ENCODE measurements at places on chromosomes 1 and 21.

- DNase-seq, result no peak
Measured at GRCh38 chr1:54245501-54245900, 45.5 kb downstream of the MRPL37 start.

- DNase-seq, result no peak
Measured at GRCh38 chr1:169696273-169697100, 14.9 kb downstream of the SELL start.

- DNase-seq, result no peak
Measured at GRCh38 chr1:225446595-225446960, 18.7 kb upstream of the LBR start.

DNA sequence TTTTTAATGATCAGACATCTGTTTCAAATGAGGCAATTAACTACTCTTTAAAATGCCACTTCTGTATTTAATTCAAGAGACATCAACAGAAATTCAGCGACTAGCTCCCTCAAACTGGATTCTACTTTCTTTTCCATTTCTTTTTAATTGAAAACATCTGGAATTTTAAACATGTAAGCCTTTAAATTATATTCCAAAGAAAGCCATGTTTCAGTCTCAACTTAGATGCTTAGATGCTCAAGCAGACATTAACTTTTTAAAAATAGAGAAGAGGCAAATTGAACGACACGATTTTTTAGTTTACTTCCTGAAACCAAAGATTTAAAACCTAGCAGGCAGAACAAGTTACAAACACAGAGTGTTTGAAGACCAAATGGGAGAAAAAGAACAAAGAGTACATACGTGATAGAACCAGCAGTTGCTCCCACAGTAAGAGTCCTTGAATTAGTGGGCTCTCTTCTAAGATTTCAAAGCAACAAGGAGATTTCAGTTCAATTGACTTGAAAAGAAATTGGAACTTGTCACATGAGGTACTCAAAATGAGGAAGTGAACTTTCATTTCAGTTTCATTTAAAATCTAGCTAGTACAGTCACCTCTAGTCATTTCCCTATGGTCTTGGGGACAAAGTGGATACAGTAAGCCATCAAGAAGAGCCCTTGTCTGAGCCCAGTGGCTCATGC lies at the start of gene CTSS:
CTSS (minus strand) TSS at position 483 of the 681 bp plus-strand sequence. CDS start 1,015 bp downstream, outside the sequence.
- DNase-seq, result peak; percentile 43

DNA sequence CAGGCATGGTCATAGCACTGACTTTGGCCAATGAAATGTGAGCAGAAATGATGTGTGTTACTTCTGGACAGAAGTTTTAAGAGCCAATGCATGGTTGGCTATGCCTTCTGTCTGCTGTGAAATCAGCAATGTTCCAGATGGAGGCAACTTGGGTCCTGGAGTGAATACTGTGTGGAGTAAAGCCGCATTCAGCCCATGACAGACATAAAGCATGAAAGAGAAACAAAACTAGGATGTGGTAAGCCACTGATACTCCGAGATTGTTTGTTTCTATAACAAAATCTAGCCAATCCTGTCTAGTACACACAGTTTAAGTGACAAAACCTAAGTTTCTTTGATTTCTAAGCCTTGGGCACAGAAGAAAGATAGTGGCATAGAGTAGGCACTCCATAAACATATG lies 47.1 kb upstream of the ARHGAP29 start:
- DNase-seq, result no peak

- no peak for DNase-seq
Measured at GRCh38 chr21:34762786-34763185, 94.0 kb downstream of the CLIC6 start.

DNA sequence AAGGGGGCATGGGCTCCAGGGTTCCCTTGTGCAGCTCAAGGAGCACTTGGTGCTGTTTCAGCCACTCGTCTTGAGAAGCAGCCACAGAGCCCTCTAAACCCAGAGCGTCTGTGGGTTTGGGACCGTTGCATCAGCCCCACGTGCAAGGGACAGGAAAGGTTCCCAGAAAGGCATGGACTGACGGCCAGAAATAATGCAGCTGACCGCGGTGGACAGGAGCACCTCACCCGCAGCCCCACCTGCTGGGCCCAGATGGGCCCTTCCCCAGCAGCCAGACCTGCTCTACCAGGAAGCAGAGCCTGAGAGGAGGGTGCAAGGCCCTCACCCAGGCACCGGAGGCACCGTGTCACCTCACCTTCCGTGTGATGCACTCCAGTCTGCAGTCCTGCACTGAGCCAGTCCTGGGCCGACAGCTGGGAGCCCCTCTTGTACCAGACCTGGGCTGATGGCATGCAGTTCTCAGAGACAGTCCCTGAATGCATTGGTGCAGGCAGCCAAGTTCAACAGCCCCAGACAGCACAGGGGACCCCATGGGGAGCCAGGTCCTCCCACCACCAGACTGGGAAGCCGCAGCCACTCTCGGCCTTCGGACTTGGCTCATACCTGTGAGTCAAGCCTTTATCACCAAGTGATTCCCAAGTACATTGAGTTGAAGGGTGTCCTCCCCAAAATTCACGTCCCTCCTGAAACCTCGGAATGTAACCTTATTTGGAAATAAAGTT lies 4.8 kb upstream of the TFF3 start:
- no peak for DNase-seq

- DNase-seq, result no peak
Measured at GRCh38 chr1:164637461-164638375, 78.7 kb downstream of the PBX1 start.

GRCh38 chr21:40404396-40404800 lies 442.6 kb downstream of the DSCAM start:
- DNase-seq, result no peak

GRCh38 chr21:45283035-45283610 lies 4.6 kb downstream of the POFUT2 start:
- no peak for DNase-seq

DNA sequence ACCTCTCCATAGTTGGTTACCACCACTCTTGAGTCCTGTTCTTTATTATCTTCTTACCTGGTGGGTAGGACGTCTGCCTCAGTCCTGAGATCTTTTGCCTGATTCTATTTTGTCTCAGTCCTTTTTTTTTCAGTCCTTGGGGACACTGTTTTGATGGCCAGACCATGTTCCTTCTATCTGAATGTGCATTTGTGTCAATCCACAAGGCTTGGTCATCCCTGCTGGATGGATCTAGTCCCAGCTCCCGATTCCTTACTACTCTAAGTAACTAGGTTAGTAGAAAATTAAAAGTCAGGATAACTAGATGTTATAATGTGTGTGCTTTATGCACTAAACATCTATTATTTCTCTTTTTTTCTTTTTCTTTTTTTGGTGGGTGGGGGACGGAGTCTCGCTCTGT lies 28.1 kb upstream of the AK4 start:
- DNase-seq, result no peak

DNA sequence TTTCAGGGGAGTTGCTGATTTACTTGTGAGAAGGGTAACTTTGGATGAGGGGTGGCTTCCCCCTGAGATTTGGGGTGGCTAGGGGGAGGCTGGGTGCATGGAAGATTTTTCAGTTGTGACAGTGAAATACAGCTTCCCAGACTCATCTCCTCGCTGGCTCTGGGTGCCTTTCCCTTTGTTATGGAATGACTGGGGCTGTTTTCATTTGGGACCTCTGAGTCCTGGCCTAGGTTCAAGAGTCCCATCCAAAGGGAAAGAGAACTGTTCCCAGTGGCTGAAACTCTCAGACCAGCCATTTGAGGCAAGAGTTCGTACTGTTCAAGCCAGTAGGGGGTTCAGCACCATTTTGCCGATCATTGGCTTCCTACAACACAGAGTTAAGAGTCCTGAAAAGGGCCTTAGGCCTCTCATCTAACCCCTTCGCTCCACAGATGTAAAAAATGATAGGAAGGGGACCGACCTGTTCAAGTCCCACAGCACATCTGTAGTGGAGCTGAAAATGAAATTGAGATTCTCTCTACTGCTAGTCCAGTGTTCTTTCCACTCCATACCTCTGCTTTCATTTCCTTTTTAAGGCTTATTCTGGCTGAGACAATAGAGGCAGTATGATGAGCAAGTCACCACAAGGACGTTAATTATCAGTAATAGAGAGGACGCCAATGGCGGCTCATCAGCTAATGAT lies 958 bp downstream of the DDR2 start:
- DNase-seq, result no peak

GRCh38 chr1:165492845-165493373 lies 48.0 kb upstream of the RXRG start:
- no peak for DNase-seq

DNA sequence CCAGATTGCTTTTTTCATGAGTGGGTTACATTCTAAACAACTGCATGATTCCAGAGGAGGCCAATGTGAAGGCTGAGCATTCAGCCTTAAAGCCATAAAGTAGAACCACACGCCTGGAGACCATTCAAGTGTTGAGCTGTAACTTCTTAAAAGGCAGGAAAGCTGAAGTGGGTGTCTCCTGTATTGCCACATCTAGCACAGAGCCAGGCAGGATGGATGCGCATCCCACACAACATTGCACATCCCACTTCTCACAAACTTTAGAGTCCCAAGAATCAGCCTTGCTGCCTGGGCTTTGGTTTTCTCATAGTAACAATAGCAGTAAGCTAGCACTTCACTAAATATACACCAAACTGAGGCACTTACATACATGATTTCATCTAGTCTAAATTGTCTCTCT lies 151.7 kb downstream of the DAB1 start:
- no peak for DNase-seq

DNA sequence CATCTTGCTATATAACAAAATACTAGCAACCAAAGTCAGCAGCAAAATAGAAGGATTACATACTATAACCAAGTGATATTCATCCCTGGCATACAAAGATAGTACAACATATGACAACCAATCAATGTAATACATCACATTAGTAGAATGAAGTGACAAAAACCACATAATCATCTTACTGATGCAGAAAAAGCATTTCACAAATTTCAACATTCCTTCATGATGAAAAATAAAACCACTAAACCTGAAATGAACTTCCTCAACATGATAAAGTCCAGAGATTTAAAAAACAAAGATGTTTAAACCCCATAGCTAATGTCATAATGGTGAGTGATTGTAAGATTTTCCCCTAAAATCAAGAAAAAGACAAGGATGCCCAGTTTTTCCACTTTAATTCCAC lies 18.6 kb downstream of the RO60 start:
- DNase-seq, result no peak

- DNase-seq, result peak; percentile 89
Measured at GRCh38 chr1:152458384-152459185, 44.5 kb upstream of the CRNN start.

- DNase-seq, result no peak
Measured at GRCh38 chr1:5744341-5744740, 247.9 kb downstream of the NPHP4 start.

GRCh38 chr1:102096162-102096561 lies 99.4 kb upstream of the OLFM3 start:
- no peak for DNase-seq

GRCh38 chr1:33661811-33662454 lies 189.5 kb downstream of the ZSCAN20 start:
- no peak for DNase-seq

GRCh38 chr1:17030206-17030605 lies 18.5 kb upstream of the ATP13A2 start:
- no peak for DNase-seq

- DNase-seq, result no peak
Measured at GRCh38 chr1:207221934-207222351, 99.5 kb upstream of the CD55 start.

DNA sequence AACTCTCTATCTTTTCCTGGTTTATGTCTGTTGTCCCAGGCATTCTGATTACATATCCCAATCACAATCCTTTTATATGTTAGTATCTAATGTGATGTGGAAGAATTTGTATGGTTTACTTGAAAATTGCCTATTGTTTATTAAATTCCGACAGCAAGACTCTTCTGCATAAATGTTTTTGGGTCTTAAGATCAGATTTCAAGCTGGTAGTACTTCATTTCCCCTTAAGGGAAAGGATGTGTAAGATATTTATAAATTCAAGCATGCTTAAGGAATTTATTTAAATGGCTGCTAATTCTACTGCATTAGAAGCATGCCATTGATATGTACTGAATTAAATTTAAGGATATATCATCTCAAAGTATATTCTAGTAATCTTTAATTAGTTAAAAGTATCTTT lies 20.4 kb upstream of the GPR88 start:
- DNase-seq, result no peak

GRCh38 chr1:18480315-18481189 lies at the start of gene KLHDC7A:
TSS of gene KLHDC7A (plus strand) at chr1:18480930. CDS start at chr1:18480982, 52 bp downstream.
- no peak for DNase-seq

GRCh38 chr1:218683242-218683641 lies 338.1 kb downstream of the TGFB2 start:
- no peak for DNase-seq

- peak; percentile 22 for DNase-seq
Measured at GRCh38 chr1:86965012-86965826, 50.8 kb downstream of the HS2ST1 start.

- DNase-seq, result peak; percentile 51
Measured at GRCh38 chr1:160046494-160047110, 14.8 kb upstream of the PIGM start.

- DNase-seq, result no peak
Measured at GRCh38 chr1:85615586-85616363, 35.2 kb downstream of the CCN1 start.

- peak; percentile 52 for DNase-seq
Measured at GRCh38 chr1:31981972-31982371, 31.7 kb upstream of the KHDRBS1 start.

DNA sequence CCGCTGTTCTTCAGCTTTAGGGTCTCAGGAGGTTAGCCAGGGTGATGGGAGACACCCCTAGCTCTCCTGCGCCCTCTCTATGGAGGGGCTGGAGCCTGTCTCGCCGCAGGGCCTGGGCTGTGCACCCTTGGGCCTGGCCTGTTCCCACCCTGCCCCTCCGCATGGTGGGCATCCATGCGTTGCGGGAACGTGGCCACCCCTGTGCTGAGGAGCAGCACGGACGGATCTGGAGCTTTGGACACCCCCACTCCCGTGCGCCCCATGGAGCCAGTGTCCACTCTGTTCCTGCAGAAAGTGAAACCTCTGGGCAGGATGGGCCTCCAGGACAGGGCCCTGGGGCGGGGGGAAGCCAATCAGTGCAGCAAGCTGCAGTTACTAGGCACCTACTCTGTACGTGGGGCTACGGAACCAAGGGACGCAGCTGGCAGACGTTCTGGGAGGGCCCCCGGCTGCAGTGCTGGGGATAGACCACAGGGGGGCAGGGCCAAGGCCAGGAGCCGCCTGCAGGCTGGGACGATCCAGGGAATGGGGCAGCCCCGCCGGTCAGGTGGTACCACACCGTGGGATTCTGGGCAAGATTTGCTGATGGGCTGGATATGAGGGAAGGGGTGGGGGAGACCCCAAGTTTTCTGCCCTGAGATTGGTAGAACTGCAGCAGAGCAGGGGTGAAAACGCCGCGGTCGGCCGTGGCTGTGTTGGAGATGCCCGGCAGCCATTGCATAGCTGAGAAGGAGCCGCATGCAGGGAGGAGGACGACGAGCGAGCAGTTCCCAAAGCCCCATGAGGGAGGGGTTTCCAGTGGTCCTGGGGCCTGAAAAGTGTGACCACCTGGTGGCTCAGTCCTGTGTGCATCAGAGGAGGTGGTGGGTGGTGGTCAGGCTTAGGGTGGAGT lies 43.3 kb downstream of the TP73 start:
- DNase-seq, result peak; percentile 7

All from CD4-positive, alpha-beta T cell treated with Interleukin-2 at 100 ng/mL for 4 hours (primary cell).